ENCODE measurements at places on chromosomes 4 and X.

- no peak for DNase-seq
Observed at GRCh38 chr4:155582971-155583437, 83.6 kb upstream of the GUCY1A1 start.

DNA sequence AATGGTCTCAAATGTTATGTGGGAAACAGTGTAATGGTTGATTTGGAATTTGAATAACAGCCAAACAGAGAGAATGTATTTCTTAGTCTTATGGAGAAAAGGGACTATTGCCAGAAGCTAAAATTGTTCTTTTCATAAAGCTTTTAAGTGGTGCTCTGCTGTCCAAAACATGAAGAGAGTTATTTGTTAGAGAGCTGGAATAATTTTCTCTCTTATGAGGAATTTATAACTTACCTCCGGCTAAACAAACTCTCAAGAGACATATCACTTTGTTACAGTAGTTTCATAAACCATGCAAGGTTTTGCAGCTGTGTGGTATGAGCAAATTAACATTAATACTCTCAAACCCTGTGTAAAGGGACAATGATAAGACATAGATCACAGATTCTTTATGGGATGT is 28.6 kb downstream of the SULT1B1 start:
- no peak for DNase-seq

DNA sequence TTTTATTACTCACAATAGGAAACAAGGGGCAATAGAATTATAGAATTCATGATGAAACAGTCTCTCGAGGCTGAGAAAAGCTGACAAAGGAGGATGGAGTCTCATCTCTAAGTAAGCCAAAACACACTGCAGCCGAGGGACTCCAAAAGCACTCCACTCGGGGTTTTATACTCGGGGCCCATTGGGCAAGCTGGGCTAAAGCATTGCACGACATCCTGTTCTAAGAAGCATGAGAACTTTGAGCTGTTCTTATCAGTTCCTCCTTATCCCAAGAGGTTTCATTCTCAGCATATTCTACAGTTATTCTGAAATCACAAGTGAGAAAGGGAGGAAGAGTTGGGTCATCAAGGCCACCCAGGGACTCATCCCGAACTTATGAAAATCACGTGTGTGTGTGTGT is 1475.5 kb downstream of the PCDH18 start:
- no peak for DNase-seq

- no peak for DNase-seq
Observed at GRCh38 chr4:174672276-174672675, 150.0 kb upstream of the HPGD start.

DNA sequence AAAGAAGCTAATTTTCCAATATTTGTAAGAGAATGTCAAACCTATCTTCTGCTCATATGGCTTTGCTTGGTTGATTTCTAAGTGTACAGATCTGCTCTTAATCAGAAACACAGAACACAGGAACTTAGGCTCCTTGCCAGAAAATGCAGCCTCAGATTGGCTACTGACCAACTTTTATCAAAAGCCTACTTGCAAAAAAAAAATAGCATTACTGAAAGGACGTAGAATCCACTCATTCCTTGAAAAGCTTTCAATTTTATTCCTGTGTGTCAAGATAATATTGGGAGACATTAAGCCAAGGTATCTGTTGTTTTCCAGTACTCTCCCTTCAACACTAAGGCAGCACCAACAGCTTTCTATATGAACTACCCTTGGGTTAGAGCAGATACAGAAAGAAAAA is 127.6 kb upstream of the INTU start:
- no peak for DNase-seq

DNA sequence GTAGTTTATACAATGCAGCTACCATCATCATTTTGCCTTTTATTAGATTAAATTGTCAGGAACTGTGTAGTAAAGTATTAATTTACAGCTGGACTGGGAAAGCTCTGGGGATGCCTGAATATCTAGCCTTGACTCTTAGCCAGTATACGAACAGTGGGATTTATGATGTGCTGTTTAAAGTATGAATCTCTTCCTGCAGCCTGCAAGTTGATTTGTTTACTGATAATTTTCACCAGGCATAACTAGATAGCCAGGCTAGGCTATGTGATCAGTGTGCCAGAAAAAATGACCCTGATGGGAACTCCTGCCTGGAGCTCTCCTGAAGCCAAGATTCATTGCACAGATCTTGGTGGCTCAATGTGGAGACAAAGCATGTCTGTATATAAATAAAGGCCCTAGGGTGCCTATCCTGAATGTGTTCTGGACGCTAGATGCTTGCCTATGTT is 119.2 kb downstream of the SCLT1 start:
- DNase-seq = no peak

DNA sequence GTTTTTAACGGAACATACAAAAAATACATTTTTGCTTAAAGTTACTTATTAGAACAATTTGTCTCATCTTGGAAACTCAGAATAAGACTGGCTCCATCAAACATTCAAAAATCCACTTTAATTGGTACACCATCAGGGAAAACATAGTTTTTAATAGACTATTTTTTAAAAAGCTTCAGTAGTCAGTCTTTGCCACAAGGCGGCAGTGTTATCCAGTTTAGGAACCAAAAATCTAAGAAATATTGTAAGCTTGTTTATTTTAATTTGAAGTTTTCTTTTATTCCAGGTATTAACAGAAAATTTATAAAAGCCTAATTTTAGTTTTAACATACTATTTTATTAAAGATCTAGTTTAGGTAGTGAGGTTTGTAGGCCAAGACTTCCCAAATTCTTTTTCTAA is 107.7 kb downstream of the APOOL start:
- DNase-seq = peak; percentile 4

GRCh38 chr4:38967260-38968095 is 64.7 kb downstream of the TMEM156 start:
- no peak for DNase-seq

GRCh38 chr4:4477391-4477790 is 64.5 kb downstream of the STX18 start:
- no peak for DNase-seq

GRCh38 chr4:37687194-37687562 is 1.0 kb upstream of the RELL1 start:
- peak; percentile 79 for DNase-seq

- DNase-seq = no peak
Observed at GRCh38 chr4:32488690-32489089, 1768.5 kb downstream of the PCDH7 start.

- DNase-seq = no peak
Observed at GRCh38 chr4:109040441-109040840, 262.0 kb downstream of the COL25A1 start.

DNA sequence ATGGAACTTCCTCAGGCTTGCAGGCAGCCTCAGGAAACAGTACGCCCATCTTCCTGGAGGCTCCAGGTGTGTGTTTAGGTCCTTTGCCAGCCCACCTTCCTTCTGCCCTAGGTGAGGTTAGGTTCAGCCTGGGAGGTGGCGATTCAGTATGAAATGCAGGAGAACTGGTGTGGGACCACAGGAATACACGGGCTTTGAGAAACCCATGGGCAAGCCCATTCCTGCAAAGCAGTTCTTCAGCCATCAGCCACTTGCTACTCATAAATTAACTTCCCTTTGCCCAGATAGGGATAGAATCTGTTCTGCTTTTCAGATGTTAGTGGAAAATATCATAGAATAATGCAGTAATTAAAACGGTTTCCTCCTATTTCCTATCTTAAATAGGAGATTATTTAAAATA is 32.2 kb downstream of the TBC1D14 start:
- no peak for DNase-seq

DNA sequence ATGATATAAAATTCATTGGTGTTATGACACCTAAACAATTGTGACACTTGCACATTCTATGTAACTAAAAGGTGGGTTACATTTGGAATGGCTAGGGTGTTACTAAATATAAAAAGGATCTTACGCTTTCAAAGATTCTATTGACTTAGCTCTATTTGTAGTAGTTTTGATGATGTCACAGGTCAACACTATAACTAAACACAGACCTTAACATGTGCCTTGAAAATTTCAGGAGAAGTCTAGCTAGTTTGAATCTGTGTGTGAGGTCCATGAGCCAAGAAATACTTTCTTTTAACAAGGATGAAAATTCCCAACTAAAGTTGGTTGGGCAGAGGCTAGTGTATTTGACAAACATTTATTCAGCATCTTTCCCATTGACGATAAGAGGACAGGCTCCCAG is 298.0 kb downstream of the GPAT3 start:
- no peak for DNase-seq

GRCh38 chr4:100849319-100849718 is 331.5 kb upstream of the EMCN start:
- DNase-seq = peak; percentile 74

DNA sequence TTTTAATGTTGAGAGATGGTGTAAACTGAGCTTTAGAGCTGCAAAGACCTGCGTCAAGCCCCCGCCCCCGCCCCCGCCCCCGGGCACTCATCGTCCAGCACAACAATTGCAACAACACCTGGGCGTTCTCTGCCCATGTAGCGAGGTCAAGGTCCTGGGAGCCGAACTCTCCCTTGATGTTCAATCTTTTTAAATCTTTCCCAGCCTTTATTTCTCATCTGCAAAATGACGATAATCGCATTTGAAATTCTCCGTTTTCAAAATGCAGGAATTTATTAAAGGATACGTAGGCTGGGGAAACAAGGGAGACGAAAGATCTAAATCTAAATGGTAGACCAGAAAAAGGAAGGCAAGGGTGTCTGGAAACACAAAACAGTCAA is 648 bp upstream of the MSMO1 start:
- DNase-seq = no peak

GRCh38 chrX:93332329-93332728 is 341.0 kb downstream of the NAP1L3 start:
- DNase-seq = no peak

DNA sequence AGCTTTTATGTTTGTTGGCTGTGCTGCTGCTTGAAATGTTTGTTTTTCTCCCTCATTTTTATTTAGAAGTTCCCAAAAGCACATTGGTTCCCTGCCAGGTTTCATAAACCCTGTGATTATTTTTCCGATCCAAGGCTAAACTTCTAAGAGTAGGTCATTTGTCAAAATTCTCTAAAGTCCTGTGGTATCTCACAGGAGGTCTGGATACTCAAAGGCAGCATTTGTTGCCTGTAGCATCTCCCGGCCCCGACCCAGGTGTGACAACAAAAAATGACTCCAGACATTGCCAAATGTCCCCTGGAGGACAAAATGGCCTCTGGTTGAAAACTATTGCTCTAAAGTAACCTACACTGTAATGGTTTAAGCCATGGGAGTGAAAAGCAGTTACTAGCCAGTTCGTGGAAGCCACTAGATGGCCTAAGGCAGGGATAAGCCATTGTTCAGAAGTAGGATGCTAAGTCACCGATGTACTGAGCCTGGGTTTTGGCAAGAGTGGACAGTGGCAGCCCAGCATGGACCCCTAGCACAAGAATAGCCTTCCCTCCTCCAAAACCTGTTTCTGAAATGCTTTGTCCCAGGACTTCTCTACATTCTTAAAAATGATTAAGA is 256.1 kb downstream of the THOC2 start:
- DNase-seq = no peak

DNA sequence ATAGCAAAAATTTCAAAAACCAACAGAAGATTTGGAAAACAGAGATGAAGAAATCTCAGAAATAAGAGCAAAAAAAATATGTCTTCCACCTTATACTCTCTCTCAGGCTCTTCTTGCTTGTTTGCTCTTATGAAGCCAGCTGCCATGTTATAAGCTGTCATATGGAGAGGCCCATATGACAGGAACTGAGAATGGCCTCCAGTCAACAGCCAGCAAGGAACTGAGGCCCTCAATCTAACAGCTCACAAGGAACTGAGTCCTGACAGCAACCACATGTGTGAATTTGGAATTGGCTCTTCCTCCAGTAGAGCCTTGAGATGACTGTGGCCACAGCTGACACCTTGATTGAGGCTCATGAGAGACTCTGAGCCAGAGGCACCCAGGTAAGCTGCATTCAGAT is 51.3 kb upstream of the MAOA start:
- no peak for DNase-seq

GRCh38 chr4:2763511-2763967 is 7.4 kb upstream of the TNIP2 start:
- DNase-seq = no peak

DNA sequence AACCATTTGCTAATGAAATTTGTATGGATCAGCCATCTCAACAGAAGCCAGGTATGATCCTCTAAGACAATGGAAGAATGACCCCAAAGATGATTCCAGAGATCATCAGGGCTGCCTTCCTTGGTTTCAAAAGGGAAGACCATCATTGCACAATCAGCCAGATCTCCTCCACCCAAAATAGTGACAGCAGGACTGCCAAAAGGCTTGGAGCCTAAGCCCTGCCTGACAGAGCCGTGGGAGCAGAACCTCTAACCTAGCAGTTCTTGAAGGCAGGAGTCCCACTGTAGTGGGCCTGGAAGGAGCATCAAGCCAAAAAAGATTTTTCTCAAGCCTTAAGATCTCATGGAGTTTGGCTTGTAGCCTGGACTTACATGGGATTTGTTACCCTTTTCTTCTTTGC is 226.0 kb downstream of the RASL11B start:
- DNase-seq = no peak

- no peak for DNase-seq
Observed at GRCh38 chrX:130245441-130245840, 23.3 kb downstream of the ZNF280C start.

DNA sequence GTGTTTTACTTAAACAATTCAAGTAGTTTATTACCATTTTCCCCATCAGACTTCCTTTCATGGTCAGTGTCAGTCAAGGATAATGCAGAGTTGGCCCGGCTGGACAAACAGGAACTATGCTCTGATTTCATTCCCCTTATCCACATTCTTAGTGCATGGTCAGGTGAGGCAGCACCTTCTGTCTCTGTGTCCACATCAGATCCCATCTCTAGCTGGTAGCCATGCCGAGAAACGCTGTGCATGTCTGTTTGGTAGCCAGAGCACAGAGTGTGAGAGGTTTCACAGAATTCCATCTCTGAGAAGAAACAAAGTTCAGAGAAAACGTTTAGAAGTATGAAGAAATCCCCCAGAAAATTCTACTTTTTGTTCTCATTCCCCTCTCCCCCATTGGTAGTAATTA is 423.7 kb upstream of the TEX13C start:
- no peak for DNase-seq

Data from NCI-H2227 treated with DMSO at 0.1 percent for 48 hours (cell line).